ENCODE measurements at places on chromosomes 7 and 10.
A peak's percentile ranks its signal among the peaks of the same experiment; 100 is the strongest.

DNA sequence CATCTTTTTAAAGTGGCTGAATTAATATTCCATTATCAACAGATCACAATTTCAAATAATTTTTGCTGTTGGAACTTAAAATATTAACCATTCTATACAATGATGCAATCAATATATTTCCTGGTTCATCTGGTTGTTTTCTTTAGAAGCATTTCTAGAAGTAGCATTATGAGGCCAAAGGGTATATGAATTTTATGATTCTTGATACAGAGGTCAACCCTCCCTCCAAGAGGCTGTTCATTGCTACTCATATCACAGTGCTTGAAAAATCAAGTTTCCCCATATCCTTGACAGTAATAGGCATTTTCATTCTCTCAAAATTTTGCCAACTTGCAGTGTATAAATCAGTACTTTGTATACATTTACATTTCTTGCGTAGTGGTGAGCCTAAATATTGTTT, 312.6 kb downstream of the BMPER start:
- DNase-seq: no peak

DNA sequence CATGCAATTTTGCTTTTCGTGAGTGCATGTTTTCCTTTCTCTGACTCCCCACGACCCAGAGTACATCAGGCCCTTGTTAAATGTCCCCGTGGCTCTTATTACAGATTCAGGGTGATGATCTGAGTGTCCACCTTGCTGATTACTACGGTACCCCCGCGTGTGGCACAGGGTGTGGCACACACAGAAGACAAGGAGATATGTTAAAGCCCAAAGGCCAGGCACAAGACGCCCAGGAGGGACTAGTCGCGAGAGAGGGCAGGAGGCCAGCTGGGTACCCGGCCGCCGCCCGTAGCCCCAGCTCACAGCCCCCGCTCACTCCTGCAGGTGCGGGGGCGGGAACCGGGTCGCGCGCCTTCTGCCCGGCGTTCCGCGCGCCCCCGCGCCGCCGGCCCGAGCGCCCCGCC, 281 bp upstream of the EXOC6 start:
- DNase-seq: peak; percentile 19

GRCh38 chr10:110275128-110275729, 29.5 kb downstream of the SMNDC1 start:
- no peak for DNase-seq

GRCh38 chr7:123709525-123709924, 39.3 kb downstream of the WASL start:
- DNase-seq: no peak

GRCh38 chr10:112792487-112793201, 157.4 kb upstream of the TCF7L2 start:
- no peak for DNase-seq

DNA sequence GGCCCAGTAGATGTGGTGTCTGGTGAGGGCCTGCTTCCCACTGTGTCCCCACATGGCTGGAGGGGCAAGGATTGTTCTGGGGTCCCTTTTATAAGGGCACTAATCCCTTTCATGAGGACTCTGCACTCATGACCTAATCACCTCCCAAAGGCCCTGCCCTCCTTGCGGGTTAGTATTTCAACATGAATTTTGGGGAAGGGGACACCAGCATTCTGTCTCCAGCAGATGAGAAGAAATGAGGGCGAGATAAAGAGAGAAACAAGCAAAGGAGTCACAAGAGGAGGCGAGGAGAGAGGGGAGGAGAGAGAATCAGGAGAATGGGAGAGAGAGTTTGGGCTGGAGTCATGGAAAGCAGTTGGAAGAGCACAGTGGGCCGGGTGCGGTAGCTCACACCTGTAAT, 83.7 kb downstream of the C10orf105 start:
- DNase-seq: no peak

- no peak for DNase-seq
These were observed 205.3 kb upstream of the HABP2 start for GRCh38 chr10:113347508-113347907.

GRCh38 chr10:86630079-86630478, 24.3 kb upstream of the OPN4 start:
- DNase-seq: no peak

- no peak for DNase-seq
These were observed 262.1 kb downstream of the AHR start for GRCh38 chr7:17560516-17560915.

DNA sequence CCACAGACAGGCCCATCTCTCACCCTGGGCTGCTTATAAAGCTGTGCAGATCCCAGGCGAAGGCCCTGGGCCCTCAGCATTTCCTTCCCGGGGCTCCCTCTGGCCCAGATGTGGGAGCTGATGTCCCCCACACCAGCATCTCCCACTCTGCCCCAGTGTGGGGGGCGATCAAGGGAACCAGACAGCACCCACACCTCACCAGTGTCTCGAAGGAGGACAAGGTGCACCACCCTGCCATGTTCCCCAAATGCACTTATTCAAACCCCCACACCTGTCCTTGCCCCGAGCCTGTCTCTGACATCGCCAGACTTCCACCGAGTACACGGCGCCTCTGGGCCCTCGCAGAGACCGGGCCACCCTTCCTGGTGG, 19.6 kb downstream of the DPYSL4 start:
- DNase-seq: no peak

DNA sequence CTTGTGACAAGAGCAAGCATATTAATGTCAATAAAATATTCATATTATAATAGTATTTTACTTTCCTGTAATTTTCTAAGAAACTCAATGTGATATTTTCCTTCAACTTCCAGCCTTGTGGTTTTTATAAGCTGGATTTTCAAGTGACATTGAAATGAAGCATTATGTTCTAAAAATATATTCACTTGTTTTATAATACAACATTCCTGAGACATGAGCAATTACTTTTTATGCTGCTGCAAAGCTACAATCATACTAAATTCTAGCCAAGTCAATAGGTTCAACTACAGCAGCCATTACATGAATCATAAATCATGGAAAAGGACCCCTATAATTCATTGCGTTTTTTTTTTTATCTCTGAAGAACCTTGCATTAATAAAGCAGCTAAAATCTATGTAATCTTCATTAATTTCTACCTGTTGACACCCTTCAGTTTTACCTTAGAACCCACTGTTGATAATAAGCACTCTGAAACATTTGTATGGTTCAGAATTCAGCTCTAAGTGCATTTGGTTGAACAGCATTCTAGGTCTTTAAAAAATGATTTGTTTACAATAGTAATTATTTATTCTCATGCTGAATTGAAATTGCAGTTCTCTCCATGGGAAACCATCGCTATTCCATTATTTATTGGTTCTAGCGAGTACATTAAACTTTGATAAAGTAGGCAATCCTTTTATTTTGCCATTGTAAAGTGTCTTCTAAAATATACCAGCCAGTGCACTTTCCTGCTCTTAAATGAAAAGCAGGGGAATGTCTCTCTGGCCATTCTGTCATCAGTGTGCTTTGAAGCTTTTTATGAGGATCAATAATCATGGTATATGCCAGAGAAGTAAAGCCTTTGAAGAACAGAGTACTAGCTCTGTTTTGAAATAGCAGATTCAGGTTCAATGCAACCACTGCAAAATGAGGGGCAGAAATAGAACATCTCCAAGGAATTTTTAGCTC, 132.6 kb downstream of the GNAT3 start:
- no peak for DNase-seq

- DNase-seq: no peak
These were observed 79.7 kb upstream of the MACROH2A2 start for GRCh38 chr10:69972981-69973397.

DNA sequence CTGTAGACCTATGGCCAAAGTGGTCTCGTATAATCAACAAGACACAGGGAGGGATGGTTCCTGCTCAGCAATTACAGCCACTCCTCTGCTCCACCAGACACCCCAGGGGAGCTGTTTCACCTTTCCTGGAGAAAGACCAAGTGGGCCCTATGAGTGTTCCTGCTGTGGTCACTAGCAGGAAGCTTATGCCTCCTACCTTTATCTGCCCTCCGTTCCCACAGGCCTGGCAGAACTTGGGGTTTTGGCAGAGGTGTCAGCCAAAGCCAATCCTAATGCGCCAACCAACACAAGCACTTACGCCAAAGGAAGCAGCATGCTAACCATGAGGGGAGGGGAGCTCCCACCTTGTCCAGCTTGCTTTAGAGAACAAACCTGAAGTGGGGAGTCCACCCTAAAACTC, 31.2 kb downstream of the XPNPEP1 start:
- no peak for DNase-seq

DNA sequence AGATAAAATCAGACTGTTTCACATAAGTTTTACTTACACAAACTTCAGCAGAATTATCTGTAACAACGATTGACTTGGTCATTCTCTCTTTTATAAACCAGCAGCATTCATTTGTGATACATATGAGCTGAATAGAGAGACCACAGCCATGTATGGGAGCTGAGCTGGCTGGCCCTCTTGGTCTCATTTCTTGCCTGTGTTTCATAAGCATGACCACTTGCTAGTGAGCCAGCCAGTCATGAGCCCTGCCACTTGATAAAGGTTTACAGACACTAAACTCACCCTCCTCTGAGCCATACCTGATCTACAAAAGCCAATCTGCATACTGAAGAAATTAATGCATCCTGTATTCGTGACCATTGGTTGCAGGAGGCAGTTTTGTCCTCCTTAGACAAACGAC, 82.1 kb downstream of the PKD1L1 start:
- DNase-seq: no peak

GRCh38 chr7:84394219-84394618, 199.6 kb upstream of the SEMA3A start:
- no peak for DNase-seq

GRCh38 chr10:25017154-25017590, 760 bp downstream of the THNSL1 start:
- DNase-seq: no peak

GRCh38 chr7:82428186-82428961, 15.2 kb downstream of the CACNA2D1 start:
- DNase-seq: no peak

All from Caki2 (cell line).